Left forelimb (tissue), 1 donor: ENCODE measurements at places on chromosomes 16 and 17.

- no peak for DNase-seq
Observed at GRCh38 chr17:178292-179065, 3.0 kb downstream of the DOC2B start.

DNA sequence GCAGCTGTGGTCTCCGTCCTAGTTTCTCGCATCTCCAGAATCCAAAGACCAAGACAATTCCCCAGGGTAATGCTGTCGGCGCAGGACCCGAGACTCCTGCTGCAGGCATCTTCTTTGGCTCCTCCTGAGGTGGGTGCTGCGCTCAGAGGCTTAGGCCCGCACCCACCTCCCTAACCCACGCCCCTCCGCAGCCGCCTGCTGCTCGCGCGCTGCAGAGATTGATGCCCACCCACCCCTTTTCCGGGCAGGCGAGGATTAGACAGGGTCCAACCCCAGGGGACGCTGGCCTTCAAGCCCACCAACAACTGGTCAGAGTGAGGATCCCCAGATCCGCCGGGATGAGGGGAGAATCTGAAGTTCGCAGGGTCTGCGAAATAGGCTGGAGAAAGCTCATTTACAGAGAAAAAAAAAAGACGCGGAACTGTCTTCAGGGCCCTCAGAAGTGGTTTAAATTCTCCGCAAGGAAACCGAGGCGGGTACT is 27.9 kb downstream of the SLFN11 start:
- DNase-seq = no peak

- no peak for DNase-seq
Observed at GRCh38 chr16:56350491-56351405, 74.6 kb downstream of the AMFR start.

DNA sequence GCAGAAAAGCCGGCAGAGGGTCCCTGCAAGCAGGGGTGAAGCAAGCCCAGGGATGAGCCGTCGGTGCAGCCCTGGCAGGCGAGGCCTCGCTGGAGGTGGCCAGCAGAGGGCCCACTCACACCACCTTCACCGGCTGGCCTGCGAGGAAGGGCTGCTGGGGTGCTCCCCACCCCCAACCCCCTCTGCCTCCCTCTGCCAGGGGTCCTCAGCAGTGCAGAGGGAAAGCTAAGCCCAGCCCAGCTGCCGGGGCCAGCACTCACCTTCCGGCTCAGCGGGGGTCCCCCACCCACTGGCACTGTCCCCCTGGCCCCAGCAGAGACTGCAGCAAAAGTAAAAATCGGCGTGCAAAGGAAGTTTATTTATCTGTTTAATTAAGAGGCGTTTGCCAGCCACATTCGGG is 113.4 kb downstream of the ENGASE start:
- no peak for DNase-seq

GRCh38 chr17:7176841-7177190 is 2.4 kb downstream of the ASGR1 start:
- DNase-seq = no peak

DNA sequence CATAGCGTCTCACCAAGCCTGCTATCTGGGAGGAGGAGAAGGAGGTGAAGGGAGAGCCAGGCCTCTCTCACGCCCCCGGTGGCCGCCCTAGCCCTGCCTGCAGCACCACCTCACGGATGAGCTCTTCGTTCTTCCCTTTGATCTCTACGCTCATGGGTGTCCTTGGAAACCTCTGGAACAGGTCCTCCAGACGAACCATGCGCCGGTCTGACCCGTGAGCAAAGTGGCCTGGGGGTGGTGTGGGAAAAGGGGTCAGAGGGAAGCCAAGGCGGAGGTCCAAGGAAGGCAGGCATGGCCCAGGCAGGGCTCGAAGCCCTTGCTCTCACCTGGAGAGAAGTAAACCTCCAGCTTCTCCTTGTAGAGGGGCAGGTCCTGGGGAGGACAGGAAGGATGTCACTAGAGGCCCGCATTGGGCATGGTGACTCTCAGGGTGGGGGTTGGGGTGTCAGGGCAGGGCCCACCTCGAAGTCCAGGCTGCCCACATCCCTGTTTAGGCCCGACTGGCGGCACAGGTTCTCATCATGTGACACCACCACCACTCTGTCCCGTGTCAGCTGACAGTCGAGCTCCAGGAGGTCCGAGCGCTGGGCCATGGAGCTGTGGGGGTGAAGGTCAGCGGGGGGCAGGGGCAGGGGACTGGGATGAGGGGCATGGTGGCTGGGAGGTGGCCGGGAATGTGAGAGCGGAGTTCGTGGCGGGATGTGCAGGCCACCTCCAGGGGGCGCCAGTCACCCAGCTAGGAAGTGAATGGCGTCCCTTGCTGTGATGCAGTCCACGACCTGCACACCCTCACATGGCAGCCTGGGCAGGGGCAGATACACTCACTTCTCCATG is 923 bp downstream of the GDPD3 start:
- no peak for DNase-seq

GRCh38 chr16:19588661-19589060 is 33.2 kb downstream of the VPS35L start:
- DNase-seq = no peak

- DNase-seq = no peak
Observed at GRCh38 chr17:15384142-15384787, 42.9 kb upstream of the TEKT3 start.

- no peak for DNase-seq
Observed at GRCh38 chr16:52070341-52071057, 476.4 kb downstream of the TOX3 start.

GRCh38 chr16:15616475-15617165 is 26.3 kb downstream of the MARF1 start:
- DNase-seq = no peak

- DNase-seq = no peak
Observed at GRCh38 chr16:22053921-22054341, 38.4 kb upstream of the VWA3A start.

DNA sequence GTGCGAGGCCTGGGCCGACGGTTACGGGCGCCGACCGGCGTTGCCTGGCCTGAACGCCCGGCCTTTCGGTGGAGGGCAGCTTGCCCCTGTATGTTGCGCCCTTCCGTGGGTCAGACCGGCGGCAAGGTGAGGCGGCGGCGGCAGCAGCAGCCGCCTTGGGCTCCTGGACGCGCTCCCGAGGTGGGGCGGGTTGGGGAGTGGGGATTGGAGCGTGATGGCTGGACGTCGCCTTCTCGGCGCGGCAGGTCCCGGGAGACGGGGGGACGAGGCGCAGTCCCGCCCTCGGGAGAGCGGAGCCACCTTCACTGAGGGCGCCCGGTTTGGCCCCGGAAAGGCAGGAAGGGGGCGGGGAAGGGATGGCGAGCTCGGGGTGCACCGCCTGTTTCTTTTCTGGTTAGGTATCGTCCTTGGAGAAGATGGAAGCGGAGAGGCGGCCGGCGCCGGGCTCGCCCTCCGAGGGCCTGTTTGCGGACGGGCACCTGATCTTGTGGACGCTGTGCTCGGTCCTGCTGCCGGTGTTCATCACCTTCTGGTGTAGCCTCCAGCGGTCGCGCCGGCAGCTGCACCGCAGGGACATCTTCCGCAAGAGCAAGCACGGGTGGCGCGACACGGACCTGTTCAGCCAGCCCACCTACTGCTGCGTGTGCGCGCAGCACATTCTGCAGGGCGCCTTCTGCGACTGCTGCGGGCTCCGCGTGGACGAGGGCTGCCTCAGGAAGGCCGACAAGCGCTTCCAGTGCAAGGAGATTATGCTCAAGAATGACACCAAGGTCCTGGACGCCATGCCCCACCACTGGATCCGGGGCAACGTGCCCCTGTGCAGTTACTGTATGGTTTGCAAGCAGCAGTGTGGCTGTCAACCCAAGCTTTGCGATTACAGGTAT is 671 bp downstream of the DGKE start:
- no peak for DNase-seq

- no peak for DNase-seq
Observed at GRCh38 chr17:62739645-62740388, 68.3 kb downstream of the MARCHF10 start.

DNA sequence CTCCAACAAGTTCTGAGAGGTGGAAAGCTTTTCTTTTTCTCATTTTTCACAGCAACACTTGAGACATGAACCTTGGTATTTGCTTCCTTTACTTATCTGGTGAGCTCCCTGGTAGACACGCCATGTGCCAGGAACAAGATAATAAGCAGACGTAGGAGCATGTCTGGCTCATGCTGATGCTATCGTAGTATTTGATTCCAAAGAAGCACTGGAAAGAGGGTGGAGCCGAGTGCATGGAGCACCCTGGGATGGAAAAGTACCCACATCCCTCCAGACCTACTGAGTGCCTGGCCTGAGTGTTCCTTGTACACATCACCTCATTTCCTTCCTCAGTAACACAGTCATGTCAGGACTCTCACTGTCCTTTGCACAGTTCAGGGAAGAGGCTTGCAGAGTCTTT is 231.0 kb downstream of the CBLN1 start:
- DNase-seq = no peak

DNA sequence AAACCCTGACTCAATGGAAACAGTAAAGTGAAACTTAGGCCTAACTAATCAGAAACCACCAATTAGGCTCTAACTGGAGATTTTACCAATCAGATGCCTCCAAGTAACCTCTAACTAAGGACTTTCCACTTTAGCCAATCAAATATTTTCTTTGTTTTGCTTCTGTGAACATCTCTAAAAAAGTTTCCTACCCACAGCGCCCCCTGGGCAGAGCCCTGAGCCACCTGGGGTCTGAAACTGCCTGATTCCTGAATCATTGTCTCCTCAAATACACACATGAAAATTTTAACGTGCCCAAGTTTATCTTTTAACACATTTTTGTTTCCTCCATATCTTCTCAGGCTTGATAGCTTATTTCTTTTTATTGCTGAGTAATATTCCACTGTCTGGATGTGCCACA is 19.0 kb downstream of the ADAD2 start:
- DNase-seq = no peak

- no peak for DNase-seq
Observed at GRCh38 chr17:46873941-46874645, 22.7 kb downstream of the WNT9B start.

- no peak for DNase-seq
Observed at GRCh38 chr16:84443166-84443802, 61.2 kb downstream of the MEAK7 start.

DNA sequence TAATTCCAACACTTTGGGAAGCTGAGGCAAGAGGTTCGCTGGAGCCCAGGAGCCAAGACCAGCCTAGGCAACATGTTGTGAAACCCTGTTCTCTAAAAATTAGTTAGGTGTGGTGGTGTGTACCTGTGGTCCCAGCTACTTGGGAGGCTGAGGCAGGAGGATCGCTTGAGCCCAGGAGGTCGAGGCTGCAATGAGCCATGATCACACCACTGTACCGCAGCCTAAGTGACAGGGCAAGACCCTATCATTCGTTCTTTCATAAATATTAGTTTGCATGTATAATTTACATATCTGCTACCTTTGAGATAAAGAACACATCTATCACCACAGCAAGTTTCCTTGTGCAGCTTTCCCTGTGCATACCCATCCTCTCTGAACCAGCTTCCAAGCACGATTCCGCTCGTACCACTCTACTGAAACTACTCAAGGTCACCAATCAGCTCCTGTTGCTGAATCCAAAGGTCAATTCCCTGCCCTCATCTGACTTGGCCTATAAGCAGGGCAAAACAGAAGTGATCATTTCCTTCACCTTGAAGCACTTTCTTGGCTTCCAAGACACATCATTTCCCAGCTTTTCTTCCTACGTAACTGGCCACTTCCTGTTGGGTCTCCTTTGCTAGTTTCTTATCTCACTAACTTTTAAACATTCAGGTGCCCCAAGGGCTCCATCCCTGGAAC is 49.1 kb downstream of the GRB2 start:
- no peak for DNase-seq

DNA sequence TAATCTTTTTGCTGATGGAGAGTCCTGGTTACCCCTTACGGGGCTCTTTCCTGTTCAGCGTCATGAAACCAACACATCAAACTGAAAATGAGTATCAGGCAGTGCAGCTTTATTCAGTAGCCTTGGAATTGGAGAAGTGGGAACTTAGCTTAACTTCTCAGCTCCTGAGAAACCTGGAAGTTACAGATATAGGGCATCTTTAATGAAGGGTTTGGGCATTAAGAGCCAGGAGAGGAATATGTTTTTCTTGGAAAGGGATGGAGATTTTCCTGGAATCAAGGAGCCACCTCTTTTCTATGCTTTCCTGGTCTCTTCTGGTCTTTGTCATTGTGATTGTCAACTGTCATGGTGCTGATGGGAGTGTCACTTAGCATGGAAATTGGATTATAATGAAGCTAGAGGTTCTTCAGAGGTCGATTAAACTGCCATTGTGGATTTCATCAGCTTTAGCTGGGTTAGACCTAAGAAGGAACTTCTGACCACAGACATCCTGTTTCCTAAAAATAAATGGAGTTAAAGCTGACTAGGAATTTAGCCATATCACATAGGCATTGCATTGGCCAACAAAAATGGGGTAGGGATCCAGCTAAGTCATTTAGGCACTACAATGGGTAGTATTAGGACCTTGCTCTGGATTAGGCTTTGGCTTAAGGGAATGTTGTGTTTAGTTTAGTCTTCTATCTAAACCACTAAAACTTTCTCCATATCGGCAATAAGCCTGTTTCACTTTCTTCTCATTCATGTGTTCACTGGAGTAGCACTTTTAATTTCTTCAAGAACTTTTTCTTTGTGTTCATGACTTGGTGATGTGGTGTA is 186.4 kb downstream of the BCAS3 start:
- DNase-seq = no peak

GRCh38 chr17:1227365-1227764 is 42.9 kb upstream of the BHLHA9 start:
- DNase-seq = no peak
